ENCODE measurements at places on chromosomes 1 and 21.

DNA sequence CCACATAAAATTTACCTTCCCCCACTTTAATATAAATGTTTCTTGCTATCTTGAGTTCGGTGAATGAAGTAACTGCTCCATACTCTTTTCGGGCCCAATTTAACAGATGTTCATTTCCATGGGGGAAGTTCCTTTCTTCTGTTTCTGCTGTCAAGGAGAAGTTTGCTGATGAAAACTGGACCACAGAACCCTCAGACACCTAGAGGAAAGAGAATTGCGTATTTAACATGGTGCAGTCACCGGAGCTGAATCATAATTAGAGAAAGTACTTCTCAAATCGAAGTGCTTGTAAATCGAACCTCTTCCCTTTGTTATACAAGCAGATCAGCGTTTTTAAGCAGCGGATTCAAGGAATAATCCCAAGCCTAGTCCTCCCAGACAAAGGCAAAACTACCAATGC lies 151.2 kb downstream of the TGFBR3 start:
- DNase-seq, result no peak

DNA sequence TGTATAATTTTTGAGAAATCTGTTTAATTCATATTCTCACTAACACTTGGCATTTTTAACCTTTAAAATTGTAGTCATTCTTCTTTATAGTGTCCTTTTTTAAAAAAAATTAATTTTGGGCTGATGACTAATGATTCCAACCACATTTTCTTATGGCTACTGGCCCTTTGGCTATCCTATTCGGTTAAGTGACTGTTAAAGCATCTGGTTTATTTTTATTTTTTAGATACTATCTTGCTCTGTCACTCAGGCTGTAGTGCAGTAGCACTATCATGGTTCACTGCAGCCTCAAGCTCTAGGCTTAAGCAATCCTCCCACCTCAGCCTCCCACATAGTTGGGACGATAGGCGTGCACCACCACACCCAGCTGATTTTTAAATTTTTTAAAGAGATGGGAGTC lies 723.2 kb upstream of the CXADR start:
- no peak for DNase-seq

DNA sequence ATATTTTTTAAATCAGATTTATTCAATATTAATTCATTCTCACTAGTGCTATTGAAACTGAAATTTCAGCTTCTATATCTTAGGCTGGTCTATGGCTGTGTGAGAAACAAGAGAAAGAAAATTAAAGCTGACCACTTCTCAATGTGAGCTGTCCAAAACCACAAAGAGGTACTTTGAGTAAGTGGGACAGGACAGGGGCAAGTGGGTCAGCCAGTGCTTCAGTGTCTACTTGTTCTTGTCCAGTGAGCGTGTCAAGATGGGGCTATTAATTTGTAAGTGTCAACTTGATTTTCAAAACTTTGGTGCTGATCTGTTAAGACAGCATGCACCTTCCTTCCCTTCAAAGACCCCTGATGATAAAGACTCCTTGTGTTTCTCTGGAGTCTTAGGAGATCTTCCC lies 533.9 kb downstream of the PLPP3 start:
- no peak for DNase-seq

- no peak for DNase-seq
These were observed 369.1 kb downstream of the S1PR1 start for GRCh38 chr1:101605878-101606277.

DNA sequence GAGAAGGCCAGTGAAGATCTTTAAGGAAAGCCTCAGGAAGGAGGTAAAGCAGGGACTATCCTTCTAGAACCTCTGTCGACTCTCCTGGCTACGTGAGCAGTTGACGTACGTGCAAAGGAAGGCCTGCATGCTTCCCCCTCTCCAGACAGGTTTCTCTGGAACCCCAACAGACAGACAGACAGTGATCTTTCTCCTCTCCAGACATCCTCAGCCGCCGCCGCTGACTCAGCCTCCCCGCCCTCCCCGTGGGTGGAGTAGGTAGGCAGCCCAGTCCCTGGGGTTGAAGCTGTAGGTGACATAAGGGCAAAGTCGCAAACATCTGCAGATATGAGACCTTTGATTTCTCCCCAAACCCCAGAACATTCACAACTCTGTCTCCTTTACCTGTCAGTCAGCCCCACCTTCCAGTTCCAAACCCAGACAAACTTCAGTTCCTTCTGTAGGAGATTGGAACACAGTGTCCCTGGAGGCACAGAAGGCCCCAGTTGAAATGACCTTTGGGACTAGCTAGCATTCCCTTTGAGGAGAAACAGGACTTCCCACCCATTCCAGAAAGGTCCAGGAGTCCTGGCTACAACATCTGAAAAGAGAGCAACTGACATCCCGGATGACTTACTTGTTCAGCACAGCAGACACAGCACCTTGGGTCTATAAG lies 146.0 kb upstream of the JUN start:
- DNase-seq, result peak; percentile 7

DNA sequence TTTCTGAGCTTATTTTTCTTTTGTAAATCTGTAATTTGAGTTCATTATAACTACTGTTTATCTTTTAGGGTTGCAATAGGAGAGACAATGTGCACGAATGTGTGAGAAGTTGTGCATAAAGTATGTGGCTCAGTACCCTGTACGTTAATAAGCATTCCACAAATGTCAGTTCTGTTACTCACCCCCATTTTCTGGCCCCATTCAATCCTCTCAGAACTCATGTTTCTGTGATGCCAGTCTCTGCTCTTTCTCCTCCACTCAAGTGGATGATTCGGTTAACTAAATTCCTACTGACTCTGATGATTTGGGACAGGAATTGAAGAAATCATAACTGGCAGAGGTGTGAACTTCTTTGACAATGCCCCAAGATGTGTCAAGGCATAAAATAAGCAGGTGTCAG lies 10.2 kb upstream of the DMRTB1 start:
- no peak for DNase-seq

DNA sequence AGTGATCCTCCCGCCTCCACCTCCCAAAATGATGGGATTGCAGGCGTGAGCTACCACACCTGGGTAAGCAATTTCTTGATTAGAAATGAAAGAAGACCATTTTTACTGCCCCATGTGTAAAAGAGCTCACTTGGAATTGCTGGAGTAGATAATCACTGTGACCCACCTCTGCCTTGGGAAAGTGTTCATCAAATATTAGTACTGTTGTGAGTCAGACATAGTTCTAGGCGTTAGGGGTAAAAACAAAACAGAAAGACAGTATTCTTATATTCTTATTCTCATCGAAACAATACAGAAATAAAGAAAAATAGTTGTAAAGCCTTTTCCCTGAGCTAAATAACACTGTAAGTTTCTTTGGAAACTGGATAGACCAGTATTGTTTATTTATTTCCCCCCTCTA lies 36.2 kb downstream of the CELF3 start:
- no peak for DNase-seq

GRCh38 chr1:200310824-200311223 lies 99.0 kb downstream of the ZNF281 start:
- no peak for DNase-seq

DNA sequence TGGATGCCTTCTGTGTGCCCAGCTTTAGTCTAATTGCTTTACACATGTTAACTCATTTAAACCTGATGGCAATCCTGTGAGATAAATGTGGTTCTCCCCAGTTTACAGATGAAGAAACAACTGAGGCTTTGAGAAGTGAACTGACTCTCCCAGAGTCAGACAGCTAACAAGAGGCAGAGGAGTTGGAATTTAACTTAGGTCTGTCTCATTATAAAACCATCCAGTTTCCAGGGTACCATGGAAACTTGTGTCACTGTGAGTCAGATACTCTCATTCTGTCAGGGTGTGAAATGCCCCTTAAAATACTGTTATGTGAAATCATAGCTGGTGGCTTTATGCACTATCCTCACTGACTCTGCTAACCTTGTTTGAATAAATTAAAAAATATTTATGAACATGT lies 206.6 kb downstream of the PBX1 start:
- DNase-seq, result no peak

- no peak for DNase-seq
These were observed 203.7 kb downstream of the AMY1C start for GRCh38 chr1:103953386-103953785.

- no peak for DNase-seq
These were observed 39.5 kb downstream of the ATF6 start for GRCh38 chr1:161805399-161806197.
